ENCODE measurements at places on chromosomes 3 and 15. TPM values are rescaled to one million over a fixed set of nuclear protein-coding genes. Genes with fewer than 3 reads are reported as not detected.

The C3orf49 gene
- not detected for total RNA-seq

The GASK1A gene
- total RNA-seq: 1.9 TPM

The CASR gene
- not detected for total RNA-seq

The SERPINI1 gene
- total RNA-seq: 2.9 TPM

The SSUH2 gene
- not detected for total RNA-seq

The SPTSSB gene
- under 0.01 TPM for total RNA-seq

The FEZF2 gene
- not detected for total RNA-seq

The GATM gene
- 0.56 TPM for total RNA-seq

The GOLGA6L10 gene
- total RNA-seq: 0.19 TPM

The UROC1 gene
- not detected for total RNA-seq

The APPL1 gene
- 43.3 TPM for total RNA-seq

The COL7A1 gene
- 9.8 TPM for total RNA-seq

The POPDC2 gene
- total RNA-seq: 0.56 TPM

The ZMYND10 gene
- 0.58 TPM for total RNA-seq

The OXSR1 gene
- total RNA-seq: 40.6 TPM

The ZNF654 gene
- total RNA-seq: 20.9 TPM

The UTS2B gene
- 0.28 TPM for total RNA-seq

The MST1R gene
- total RNA-seq: 0.96 TPM

The ITPKA gene
- total RNA-seq: 0.28 TPM

The GOLGA6L9 gene
- 0.77 TPM for total RNA-seq

The HRH1 gene
- 9.6 TPM for total RNA-seq

The PPARG gene
- 24.0 TPM for total RNA-seq

The ZNF860 gene
- total RNA-seq: 0.85 TPM

The SPATA12 gene
- total RNA-seq: not detected

The BFSP2 gene
- total RNA-seq: not detected

The MUSTN1 gene
- total RNA-seq: 0.56 TPM

The LIPC gene
- under 0.01 TPM for total RNA-seq

The MINAR1 gene
- 0.38 TPM for total RNA-seq

Measured in regular cardiac myocyte (primary cell).